Glutamatergic neuron (in vitro differentiated cells): ENCODE measurements at places on chromosomes 2 and 18.

GRCh38 chr18:54149078-54149697 lies 75.3 kb downstream of the MBD2 start:
- no peak for DNase-seq

GRCh38 chr2:56025469-56026193 lies 102.0 kb upstream of the EFEMP1 start:
- no peak for DNase-seq

- DNase-seq = no peak
Measured at GRCh38 chr18:37341473-37342086, 224.0 kb downstream of the CELF4 start.

GRCh38 chr18:3340682-3341097 lies 78.8 kb downstream of the MYL12B start:
- no peak for DNase-seq

- DNase-seq = no peak
Measured at GRCh38 chr18:5452943-5453443, 90.8 kb downstream of the EPB41L3 start.

DNA sequence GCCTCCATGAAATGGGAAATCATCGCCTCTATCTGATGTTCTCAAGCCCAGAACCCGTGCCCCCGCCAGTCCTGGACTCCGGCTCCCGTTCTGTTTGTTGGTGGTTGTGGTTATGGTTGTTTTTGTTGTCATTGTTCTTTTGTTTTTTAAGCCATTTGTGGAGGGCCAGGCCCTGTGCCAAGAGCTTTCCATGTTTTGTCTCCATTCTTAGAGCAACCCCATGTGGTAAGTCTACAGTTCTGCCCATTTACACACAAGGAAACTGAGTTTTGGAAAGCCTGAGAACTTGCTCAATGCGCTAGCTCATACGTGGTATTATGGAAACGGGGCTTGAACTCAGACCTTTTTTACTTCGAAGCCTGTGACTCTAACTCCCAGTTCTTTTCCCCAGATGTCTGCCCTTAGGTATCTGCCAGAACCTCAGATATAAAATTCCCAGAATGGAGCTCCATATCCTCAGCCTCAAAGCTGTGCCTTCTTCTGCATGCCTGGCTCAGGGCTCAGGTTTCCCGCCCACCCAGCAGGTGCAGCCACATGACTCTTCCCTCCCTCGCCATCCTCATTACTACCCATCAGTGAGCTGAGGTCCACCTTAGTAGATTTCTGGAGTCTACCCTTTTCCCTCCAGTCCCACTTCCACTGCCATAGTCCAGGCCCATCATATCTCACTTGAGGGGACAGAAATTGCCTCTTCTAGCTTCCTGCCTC lies 194.1 kb downstream of the KLHL29 start:
- DNase-seq = no peak

DNA sequence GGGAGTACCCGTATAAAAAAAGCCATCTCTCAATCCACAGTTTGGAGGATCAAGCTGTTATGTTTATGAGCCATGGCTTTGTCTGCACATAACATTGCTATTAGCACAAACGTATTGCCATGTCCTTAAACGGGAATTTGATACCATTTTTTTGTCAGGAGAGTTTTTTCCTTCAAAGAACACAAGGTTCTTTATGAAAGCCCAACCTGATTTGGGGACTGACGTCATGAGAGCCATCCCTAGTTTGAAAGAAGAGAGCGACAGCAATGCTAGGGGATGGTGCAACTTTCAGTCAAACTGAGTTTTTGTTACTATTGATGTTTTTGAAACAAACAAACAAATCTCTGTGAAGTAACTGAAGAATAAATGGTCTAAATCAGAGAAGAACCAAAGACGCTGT lies 376.6 kb downstream of the EIPR1 start:
- no peak for DNase-seq

DNA sequence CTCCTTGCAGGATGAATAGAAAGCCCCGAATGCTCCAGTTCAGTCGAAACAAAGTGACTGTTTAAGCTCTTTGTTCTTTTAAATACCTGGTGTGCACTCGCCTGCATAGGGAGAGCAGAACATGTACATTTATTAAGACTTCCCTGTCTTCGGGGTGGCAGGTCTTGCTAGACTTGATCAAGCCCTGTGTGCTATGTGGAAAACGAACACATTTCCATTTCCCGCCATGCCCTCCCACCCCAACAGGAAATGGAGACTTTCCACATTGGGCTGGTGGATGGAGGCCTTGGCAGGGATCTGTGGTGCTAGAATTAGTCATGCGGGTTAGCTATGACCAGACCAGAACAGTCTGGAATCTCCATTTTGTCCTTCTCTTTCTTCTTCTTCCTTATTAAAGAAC lies 321.0 kb upstream of the THSD7B start:
- no peak for DNase-seq

DNA sequence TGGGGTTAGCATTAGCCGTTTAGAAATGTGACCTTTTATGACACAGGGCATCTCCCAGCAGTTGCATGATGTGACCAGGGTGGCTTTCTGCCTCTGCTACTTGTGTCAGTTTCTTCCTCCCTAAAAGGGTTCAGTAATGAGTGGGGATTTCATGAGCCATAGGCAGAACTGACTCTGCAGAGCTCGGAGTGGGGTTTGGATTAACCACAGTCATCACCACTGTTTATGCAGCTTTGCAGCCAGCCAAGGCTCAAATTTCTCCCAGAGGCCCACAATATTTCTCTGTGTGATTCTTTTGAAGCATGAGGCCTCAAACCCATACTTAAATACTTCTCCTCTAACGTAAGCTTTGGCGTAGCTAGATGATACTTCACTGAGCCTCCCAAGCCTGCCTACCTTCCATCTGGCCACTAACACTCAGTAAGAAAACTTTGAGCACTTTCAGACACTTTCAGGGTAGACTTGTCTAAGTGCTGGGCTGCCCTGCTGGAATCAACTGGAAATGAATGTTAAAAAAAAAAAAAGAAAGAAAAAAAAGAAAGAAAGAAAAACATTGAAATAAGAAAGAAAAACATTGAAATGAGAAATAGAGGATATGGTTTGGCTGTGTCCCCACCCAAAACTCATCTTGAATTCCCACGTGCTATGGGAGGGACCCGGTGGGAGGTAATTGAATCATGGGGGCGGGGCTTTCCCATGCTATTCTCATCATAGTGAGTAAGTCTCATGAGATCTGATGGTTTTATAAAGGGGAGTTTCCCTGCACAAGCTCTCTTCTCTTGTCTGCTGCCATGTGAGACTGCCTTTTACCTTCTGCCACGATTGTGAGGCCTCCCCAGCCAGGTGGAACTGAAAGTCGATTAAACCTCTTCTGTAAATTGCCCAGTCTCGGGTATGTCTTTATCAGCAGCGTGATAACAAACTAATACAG lies 11.5 kb upstream of the LAPTM4A start:
- DNase-seq = no peak

DNA sequence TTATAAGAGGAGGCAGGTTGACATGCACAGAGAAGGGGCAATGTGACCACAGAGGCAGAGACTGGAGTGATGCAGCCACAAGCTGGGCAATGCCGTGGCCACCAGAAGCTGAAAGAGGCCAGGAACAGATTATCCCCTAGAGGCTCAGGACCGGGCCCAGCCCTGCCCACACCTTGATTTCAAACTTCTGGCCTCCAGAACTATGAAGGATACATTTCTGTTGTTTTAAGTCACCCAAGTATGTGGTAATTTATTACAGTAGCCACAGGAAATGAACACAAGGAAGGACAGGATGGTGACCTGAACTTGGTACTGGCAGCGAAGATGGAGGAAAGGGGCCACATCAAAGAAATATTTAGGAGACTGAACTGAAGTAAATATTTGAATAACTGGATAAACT lies 66.8 kb upstream of the RIOK3 start:
- no peak for DNase-seq

DNA sequence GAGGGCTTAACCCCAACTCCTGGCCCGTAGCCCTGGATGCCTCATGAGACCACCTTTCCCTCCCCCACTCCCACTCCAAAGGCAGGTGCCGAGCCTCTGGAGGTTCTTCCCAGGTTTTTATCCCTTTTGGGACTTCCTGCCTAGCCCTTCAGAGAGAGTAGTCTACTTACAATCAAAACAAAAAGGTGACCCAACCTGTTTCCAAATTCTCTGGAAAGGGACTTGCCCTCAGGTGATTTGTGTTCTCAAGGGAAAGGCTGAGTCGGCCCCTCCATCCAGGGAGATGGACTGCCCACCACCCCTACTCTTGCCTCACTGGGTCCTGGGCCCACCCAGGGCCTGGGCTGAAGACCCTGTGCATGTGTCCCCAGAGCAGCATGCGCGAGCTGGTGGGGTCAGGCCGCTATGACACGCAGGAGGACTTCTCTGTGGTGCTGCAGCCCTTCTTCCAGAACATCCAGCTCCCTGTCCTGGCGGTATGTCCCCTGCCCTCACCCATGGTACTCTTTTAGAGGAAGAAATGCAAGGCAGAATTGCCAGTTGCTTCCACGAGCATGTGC lies 108.5 kb downstream of the PLB1 start:
- no peak for DNase-seq

DNA sequence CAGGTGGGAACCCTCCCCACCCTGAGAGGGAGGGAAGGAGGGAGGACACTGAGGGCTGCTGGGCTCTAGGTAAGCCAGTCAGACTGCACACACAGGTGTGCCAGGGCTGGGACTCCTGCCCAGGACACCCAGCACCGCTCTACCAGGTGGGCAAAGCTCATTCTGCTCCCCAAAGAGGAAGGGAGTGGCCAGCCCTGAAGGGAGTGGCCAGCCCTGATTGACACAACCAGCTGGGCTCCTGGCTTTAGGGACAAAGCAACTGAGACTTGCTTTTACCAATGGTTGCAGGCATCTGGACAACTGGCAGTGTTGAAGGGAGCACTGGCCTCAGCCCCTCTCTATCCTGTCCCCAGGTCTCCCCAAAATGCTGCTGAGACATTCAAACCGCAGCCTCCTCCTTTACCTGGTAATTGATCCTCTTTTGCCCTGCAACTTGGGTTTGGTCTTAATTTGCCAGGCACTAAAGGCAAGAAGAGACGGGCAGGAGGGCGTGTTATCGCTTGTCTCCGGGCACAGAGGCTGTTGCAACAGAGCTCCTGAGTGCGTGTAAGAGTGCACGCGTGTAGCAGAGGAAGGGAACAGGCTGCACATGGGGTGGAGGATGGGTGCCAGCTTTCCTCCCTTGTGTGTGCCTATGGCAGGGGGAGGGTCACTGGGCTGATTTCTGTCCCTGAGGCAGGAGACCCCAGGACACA lies 14.5 kb upstream of the FOSL2 start:
- DNase-seq = no peak

DNA sequence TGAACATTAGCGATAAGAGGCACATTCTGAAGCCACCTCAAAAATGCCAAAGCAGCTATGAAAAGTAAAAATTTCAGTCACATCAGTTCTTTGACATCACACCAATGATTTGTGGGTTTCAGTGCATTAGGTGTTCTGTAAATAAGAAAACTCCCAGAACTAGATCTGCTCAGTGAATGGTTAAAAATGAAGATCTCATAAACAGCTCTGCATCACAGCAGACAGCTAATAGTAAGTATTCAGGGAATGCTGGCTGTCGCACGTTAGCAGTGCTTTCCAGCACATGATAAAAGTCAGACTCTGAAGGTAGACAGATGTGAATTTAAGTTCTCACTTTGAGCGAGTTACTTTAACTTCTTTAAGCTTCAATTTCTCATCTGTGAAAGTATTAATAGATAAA lies 154.9 kb downstream of the SATB2 start:
- DNase-seq = no peak

- DNase-seq = no peak
Measured at GRCh38 chr2:134630504-134631159, 88.2 kb downstream of the TMEM163 start.

- no peak for DNase-seq
Measured at GRCh38 chr2:195648787-195649186, 8.2 kb upstream of the SLC39A10 start.

DNA sequence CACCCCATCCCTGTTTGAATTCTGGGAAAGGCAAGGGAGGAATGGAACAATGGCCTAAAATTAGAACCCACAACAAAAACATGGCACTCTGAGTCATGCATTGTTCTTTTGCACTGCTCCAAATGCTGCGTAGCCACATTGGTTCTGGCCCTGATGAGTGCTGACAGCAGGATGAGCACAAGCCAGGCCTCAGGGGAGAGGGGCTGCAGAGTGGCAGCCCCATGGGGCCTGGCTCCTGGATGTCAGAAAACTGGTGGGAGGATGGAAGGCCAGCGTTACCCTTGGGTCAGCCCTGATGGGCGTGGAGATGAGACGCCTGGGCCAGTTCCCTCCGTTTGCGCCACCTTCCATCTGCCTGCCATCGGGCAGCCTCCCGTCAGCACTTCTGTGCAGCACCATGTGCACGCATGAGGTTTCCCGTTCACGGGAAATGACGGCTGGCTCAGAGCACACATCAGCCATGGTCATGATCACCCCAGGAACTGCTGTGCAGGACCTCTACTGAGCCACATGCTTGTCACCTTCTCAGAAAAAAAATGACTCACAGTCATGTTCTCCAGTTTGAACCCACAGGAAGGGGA lies 65.6 kb downstream of the CYP26B1 start:
- DNase-seq = no peak

- no peak for DNase-seq
Measured at GRCh38 chr2:218814540-218815243, 16.9 kb downstream of the PRKAG3 start.

DNA sequence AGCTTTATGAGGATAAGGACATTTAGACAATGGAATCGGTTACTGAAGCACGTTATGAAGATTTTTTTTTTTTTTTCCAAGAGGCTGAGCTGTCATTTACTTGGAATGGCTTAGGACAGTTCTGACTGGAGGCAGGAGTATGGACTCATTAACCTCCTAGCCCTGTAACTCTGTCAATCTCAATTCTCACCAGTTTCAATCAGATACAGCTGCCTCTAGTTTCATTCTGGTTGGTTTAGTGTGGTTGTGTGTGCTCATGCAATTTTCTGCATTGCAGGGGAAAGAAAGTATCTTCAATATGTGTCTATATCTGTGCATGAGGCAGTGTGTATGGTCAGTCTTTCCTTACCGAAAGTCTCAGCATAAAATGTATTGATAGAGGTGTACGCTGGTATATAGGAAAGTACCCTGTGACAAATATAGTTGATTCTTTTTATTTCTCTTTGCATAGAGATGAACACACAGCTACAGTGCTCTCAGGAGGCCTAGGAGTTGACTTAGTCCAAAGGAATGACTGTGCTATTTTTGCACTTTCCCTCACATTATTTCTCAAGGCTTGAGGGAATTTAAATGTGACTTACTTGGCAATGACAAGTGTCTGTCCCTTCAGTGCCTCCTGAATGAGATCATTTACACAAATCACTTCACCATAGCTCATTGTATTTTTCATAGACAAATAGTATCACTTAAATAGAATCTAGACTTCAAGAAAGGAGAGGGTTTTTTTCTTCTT lies 50.5 kb upstream of the GRB14 start:
- no peak for DNase-seq

DNA sequence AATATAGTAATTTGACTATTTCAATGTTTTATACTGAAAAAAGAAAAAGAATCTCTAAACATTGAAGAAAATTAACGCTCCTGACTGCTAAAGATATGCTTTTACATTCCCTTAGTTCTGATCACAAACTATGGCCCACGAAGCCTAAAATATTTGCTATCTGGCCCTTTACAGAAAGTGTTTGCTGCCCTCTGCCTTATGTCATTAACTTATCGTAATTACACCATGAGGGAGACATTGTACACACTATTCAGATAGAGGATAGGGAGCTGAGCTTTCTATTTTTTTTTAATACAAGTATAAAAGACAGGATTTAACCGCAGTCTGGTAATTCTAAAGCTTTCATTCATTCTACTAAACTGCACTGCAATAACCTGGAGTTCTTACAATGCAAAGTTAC lies 393.1 kb upstream of the DCC start:
- DNase-seq = no peak
